Tibial nerve (tissue), 4 donors: ENCODE measurements at places on chromosomes 13 and 19.

DNA sequence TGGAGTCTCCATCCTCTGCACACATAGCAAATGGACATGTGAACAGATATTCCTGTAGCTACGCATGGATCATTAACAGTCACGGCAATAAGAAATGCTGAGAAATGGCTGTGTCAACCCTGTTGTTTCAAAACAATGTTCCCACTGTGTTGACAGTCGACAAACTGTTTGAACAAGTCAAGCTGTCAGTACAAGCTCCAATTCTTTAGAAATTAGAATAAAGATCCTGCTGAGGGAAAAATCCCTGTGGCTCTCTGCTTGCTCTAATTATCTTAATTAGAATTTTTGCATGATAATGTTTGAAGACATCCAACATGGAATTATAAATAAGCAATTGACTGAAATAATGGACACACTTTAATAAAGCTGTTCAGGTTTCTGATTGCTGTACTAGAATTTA, 37.9 kb upstream of the CPB2 start:
- no peak for DNase-seq

DNA sequence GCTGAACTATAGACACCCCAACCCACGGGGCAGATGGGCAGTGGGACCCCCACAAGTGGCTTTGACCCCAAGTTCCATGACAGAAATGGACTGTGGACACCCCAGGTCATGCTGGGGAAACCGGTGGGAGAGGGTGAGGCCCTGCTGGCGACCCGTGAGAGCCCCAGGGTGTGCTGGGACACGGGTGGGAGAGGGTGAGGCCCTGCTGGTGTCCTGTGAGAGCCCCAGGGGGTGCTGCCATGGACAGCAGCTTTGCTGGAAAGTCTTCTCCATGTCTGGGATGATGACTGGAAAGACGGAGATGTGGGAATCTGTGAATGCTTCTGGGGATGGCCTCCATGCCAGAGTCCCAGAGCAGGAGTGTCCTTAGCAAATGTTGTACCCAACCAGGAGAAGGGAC, 148.4 kb downstream of the URI1 start:
- DNase-seq: no peak

DNA sequence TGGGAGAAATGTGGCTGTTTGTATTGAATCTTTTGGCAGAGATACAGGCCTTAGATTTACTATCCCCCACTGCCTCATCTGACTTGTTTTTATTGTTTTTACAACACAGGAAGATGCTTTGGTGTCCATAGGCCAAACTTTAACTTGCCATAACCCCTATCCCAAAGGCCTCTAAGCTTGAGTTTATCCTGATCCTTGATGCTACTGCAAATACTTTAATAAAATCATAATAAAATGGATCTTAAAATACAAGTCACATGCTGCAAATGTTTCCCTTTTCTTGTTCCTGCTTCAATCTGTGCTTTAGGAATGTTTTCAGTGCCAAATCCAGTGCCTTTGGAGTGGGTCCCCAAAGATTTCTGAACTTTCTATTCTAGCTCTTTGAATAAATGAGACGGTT, 770.6 kb downstream of the DACH1 start:
- DNase-seq: no peak

DNA sequence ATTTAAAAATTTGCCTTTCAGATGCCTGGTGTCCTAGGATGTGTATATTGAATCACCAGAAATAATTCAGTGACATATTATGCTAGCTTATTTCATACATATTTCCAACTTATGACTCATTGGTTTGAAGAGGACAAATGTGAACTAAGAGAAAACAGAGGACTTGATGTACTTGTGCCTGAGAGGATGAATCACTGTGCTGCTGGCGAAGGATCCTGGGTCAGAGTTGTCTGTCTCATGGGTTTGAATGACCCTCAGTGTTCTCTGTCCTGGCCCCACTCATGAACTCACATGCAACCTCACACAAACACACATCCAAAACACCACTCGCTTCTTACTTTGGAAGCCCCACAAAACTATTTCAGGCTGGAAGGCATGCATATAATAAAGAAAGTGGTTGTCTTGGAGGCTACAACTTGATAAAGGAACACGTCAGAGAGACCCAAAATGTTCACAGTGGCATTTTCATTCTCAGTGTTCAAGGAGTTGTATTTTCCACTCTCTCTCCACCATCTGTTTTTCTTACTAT, 129.0 kb upstream of the SPRY2 start:
- peak; percentile 87 for DNase-seq

DNA sequence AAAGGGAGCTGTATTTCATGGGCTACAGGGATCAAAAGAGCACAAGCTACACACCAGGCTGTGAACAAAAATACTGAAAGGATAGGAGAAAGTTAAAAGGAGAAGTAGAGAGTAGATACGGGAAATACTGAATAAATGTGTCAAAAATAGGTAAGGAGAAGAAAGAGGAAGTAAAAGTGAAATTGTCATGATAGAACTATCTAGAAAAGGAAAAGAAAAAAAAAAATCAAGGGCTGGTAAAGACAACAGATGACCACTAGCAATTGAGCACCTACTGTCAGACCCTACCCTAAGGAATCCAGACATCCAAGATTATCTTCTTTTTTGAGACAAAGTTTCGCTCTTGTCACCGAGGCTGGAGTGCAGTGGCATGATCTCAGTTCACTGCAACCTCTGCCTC, 4.8 kb downstream of the RUBCNL start:
- no peak for DNase-seq
